ENCODE measurements at places on chromosomes 6 and 20.

DNA sequence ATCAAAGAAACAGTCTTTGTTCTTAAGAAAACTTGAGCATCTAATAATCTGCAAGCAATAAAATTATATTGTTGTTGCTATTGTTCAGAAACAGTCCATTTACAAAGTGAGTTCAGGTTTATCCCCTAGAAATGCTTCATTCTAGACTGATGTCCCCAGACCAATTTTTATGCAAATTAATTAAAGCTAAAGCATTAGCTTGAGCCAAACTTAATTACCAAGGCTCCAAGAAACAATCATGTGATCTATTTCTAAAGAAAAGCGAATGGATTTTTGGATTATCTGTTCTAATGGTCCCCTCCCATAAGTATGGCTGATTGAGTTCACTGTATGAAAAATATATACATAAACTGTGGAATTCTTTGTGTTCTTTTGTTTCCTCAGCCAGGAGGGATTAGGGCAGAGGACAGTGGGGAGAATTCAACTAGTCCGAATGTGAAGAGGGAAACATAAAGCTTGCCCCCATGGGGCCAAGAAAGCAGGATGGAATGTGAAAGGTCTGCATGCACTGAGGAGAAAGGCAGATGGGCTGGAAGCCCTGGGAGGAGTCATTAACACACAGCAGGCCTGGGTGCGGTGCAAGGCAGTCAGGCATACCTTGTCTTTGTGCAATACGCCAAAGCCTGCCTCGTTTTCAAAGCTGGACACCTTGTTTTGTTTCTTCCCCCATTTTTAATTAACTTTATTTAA, 597.1 kb downstream of the KIF16B start:
- peak; percentile 59 for DNase-seq

GRCh38 chr6:24547243-24547642, 52.5 kb downstream of the ALDH5A1 start:
- no peak for DNase-seq

DNA sequence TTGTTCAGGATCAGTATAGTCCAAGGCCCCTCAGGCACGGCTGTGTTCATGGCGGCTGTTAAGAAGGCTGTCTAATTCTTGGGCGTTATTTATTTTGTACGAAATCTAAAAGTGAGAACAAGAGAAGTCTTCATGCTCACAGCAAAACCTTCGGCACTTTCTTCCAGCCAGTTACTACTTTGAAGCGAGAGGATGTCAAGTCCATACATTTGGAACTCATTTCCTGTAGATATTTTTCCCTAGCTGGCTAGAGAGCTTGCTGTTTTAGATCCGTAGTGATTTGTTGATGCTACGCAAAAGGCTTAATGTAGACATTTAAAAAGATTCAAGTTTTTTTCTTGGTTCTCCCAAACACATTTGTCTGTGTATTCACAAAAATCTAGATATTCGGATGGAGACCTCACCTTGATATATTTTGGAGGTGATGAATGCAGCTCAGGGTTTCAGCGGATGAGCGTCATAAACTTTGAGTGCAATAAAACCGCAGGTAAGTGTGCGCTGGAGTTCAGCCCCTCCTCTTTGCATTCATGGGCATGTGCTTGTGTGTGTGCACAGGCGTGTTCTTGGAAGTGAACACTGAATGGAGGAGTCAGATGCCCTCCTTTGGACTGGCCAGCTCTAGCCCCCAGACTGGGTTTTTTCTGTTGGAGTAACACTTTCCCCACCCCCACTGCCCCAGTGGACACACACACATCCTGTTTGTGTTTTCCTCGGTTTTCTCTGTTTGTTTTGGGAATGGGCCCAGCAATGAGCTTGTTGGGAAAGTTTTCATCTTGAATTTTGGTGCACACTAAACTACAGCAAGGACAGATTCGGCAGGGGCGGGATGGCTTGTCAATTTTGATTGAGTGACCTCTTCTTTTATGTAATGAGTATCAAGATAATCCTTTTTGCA, 65.4 kb downstream of the IGF2R start:
- DNase-seq, result no peak

GRCh38 chr6:144939921-144940320, 654.8 kb downstream of the UTRN start:
- no peak for DNase-seq

DNA sequence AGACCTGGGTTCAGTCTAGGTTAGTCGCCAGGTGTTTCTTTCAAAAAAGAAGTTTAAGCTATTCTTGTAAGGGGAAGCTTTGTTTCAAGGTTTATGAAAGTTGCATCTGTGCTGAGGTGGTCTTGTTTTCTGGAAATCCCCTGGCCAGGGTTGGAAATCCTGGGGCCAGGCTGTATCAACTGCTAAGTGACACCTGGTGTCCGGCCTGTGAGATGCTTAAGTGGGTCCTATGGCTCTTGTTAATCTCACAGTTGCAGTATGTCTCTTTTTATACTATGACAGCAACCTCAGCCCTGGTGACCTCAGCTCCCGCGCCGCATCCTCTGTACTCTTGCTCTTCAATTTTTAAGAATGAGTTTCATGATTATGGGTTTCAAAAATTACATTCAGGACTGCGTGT, 72.0 kb downstream of the CHMP4B start:
- no peak for DNase-seq

- DNase-seq, result peak; percentile 45
Observed at GRCh38 chr20:35463455-35464300, 8.3 kb downstream of the CEP250 start.

GRCh38 chr20:3406481-3407039, 909 bp downstream of the DNAAF9 start:
- no peak for DNase-seq

DNA sequence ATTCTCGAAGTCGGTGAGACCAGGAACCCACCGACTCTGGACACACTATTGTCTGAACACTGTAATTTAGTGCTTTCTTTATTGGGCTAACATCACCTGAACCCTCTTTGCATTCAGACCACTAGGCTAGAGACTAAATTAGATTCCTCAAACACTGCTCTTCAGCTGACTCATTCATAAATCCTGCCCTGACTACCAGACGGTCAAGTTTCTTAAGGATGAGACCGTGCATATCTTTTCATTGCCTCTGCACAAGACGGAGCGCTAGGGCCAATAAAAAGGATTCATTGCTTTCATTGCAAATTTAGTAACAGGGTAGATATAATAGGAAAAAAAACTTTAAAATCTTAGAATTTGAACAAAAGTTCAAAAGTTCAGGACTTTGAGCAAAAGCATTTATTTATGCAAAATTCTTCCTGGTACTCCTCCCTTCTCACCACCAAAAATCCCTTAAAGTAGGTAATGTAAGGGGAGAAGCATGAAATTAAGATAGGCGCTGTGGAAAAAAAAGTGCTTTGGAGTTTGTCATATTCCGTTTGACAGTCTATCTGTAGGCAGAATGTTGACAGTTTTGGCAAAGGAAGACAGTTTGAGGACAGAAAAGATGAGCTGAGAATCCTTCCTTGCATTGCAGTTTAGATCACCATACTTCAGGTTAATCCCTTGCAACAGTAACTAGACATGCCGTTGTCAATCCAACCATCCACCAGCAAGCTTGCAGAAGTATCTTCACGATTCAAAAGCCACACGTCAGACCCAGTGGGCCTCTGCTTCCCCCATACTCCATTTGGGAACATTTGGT, 328.6 kb upstream of the JARID2 start:
- no peak for DNase-seq

DNA sequence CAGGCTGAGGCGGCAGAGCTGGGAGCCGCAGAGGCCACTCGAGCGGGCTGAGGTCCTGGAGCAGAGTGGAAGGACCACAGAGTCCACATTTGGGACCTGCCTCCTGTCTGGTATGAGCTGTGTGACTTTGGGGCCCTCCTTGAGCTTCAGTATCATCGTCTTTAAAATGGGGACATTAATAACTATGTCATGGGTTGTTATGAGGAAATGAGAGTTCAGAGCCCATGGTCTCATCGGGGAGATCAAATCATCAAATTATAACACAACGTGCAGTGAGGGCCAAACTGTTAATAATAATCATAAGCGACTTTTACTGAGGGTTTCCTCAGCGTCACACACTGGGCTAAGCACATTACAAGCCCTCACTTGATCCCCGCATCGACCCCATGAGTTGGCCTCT, 49.9 kb upstream of the CCDC167 start:
- no peak for DNase-seq

DNA sequence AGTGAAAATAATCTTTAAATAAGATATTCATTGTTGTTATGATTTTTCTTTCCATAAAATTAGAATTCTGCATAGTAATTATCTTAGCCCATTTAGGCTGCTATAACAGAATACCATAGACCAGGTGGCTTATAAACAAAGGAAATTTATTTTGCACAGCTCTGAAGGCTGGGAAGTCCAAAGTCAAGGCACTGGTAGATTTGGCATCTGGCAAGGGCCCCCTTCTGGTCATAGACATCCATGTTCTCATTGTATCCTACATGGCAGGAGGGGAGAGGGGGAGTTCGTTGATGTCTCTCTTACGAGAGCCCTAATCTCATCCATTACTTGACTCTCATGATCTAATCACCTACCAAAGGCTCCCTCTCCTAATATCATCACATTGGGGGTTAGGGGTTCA, 175.0 kb upstream of the CCN2 start:
- no peak for DNase-seq

DNA sequence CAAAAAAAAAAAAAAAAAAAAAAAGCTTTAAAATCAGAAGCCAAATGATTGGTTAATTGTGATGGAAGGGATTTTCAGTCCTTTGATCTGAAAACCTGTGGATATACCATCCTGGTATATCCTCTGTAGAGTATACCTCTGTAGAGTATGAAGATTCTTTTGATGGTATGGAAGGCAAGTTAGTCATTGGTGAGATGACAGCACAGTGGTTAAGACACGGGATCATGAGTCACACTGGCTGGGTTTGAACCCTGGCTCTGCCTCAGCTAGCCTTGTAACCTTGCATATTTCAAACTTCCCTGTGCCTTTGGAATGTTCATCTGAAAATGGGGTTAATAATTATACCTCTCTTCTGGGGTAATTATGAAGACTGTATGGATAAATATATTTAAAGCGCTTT, 179.3 kb downstream of the CARMIL1 start:
- DNase-seq, result no peak

GRCh38 chr6:110474500-110474899, 1.9 kb downstream of the SLC22A16 start:
- DNase-seq, result no peak

DNA sequence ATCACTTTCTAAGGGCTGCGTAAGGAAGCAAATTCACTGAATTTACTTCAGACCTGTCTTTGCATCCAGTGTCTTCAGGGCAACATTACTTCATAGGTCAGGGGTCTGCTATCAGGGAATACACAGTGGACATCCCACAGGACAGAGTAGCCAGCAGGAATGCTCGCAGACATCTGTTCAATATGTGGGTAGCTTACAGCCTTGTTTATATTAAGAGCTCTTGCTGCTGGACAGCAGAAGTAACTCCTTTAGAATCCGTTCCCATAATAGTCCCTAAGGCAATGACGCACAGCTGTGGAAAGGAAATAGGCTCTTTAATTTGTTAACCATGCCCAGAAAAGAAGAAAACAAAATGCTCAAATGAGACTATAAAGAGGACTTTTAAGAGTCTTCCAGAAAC, 198.7 kb downstream of the MOXD1 start:
- DNase-seq, result no peak

DNA sequence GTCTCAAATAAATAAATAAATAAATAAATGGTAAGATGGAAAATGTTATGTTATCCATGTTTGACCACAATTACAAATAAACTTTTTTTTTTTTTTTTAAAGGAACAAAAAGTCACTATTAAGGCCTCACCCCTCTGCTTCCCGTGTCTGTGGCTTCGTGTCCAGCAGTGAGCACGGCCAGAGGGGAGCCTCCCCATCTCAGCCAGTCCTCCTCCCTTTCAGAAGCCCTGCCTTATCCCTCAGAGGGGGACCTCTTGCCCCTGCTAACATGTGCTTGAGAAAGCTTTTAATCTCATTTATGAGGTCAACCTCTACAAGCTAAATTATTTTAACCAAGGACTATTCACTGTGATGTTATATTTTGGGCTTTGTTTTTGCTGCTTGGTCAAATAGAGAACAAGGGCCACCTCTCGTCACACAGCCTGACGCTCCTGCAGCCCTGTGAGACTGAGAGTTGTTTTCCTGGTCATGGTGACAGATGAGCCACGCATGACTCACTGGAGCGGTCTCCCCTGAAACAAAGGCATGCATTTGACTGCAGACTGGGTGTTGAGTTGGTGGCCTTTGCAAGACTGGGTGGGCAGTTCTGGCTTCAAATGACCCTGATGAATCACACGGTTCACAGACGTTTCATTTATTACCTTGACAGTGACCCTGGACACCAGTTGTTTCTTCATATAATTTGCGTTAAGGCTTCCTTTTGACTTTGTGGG, 131.8 kb downstream of the TIAM2 start:
- DNase-seq, result no peak

DNA sequence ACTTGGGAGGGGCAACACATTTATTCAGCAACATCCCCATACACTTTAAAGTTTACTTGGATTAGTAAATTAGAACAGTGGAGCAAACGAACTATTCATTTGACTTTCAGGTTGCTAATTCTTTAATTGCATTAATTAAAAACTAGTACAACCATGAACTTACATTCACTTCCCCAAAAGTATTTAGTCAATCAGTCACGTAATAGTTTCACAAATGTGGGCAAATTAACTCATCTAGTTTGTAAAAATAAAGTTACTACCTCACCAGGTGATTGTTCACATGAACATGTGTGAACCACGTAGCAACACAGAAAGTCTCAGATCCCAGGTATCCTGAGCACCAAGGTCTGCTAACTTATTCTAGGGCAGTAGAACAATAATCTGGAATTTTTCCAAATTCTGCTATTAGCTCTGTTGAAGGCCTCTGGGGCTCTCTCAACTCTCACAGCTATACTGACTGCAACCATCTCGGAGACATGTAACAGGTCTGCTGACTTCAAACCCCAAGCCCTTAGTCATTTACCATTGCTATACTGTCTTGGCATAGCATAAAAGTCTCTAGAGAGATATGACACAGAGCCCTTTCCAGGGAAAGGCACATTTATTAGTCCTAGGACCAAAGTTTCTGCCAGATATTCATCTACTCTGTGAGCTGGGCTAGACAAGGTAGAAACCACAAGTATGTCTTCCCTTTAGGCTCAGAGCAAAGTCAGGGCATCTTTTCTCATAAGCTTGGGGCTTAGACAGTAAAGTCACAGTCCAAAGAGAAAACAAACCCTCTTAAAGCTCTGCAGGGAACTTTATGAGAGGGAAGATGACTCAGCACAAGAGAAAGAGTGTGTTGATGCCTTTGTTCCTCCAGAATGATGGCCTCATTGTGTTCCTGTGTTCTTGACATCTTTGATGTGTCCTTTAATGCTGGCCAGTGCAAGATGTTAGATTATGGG, 50.9 kb upstream of the CCDC28A start:
- DNase-seq, result no peak

GRCh38 chr6:135506270-135506997, 8.9 kb upstream of the AHI1 start:
- peak; percentile 43 for DNase-seq

- DNase-seq, result no peak
Observed at GRCh38 chr6:11043961-11044711, at the start of gene ELOVL2. Gene ELOVL2 (minus strand): TSS chr6:11044305. CDS start chr6:11044230, 75 bp downstream.

GRCh38 chr20:3239026-3239866, at the start of gene SLC4A11:
Gene SLC4A11 (minus strand): TSS chr20:3239190. CDS start chr20:3239137, 53 bp downstream.
- DNase-seq, result no peak

Measured in NCI-H446 treated with DMSO at 0.1 percent for 48 hours (cell line).